ENCODE measurements at places on chromosomes 6 and 20.
A peak's percentile ranks its signal among the peaks of the same experiment; 100 is the strongest.

DNA sequence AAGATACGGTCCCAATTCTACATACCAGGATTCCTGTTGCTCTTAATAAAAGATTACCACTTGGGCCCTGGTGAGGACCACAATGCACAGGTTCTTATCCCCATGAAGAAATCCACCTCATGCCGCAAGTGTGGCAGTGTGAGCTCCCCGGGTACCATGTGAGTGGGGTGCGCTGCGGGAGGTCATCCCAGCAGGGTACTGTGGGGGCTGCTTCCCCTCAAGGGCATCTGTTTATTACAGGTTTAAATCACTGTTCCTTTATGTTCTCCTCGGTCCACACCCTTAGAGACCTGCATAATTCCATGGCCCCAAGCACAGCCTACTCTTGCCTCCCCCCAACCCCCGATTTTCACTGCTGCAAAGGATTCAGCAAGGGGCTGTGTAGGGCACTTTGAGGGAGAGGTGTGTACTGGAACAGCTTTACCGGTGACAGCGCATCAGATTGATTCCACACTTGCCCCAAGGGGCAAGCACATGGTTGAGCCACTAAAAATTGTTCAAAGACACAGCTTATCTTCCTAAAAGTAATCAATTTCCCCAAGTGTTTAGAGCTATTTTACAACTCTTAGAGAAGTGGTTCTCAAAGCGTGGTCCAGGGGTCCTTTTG lies 6.2 kb downstream of the DIDO1 start:
- DNase-seq: no peak

DNA sequence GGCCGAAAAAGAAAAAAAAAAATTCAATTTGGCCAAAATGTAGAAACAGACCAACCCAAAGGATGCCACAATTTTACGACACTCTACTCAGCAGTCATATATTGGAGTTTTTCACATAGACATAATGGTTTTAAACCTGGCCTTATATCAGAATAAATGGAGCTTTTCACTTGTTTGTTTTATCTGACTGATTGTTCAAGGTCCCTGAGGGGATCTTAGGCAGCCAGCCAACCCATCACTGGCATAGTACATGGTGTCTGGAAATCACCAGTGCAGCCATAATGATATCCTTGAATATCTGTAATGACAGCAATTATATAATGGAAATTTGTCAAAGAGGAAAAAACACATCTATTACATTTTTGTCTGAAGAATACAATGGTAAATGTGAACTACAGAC lies 96.9 kb downstream of the PRSS35 start:
- no peak for DNase-seq

- no peak for DNase-seq
Observed at GRCh38 chr6:139732451-139732850, 358.0 kb upstream of the CITED2 start.

DNA sequence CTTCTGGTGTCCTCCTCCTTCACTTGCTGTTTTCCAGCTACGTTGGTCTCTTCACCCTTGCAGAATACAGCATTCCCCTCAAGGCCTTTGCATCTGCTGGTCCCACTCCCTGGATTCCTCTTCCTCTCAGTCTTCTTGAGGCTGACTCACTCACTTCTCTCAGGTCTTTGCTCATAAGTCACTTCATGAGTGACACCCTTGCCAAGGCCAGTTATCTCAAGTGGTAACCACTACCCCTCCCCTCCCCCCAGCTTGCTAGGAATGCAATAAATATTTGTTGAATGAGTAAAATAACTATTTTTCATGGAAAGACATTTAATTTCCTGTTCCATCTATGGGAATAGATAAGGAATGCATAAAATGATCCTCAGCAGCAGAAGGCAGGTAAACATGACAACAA lies 131.7 kb downstream of the PLCB4 start:
- no peak for DNase-seq

DNA sequence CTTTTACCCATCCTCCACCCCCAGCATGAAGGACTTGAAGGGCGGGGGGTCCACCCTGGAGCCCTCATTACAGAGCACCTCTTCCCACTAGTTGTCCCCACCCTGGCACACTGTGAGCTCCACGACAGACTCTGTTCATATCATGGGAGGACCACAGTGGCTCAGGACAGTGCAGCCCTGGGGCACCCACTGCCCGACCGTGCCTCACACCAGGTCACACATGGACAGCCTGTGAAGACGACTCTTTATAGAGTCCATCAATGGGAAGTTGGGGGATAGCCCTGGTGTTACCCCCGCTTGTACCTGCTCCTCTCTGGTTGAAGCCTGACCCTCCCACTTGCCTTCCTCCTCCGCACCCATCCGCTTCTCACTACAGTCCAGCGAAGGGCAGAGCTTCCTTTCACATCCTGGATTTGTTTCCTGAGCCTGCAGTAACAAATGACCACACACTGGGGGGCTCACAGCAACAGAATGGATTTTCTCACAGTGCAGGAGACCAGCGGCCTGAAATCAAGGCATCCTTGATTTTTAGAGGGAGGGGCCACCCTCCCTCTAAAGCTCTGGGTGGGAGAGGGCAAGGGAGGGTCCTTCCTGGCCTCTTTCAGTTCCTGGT lies 15.5 kb downstream of the ZNF831 start:
- DNase-seq: no peak

GRCh38 chr6:85283436-85283835 lies 166.4 kb upstream of the NT5E start:
- no peak for DNase-seq

GRCh38 chr6:72535124-72535523 lies 86.7 kb upstream of the KCNQ5 start:
- DNase-seq: no peak

GRCh38 chr20:41147767-41148191 lies 10.4 kb downstream of the PLCG1 start:
- DNase-seq: no peak

DNA sequence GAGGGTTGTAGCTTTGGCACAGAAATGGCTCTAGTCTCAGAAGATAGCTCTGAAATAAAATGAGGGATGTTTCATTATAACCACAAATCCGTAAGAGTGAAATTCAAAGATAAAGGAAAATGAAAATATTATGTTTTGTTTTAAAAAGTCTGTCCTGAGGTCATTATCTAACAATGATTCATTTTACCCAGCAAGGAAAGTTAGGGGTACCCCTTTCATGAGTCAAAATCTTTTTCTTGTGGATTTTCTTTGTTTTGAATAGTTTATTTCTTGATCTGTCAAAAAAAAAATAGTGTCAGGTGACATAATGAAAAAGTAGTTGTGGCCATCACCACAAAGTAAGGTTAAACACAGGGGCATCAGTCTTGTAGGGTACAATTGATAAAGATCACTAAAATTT lies 59.7 kb upstream of the MYB start:
- no peak for DNase-seq

DNA sequence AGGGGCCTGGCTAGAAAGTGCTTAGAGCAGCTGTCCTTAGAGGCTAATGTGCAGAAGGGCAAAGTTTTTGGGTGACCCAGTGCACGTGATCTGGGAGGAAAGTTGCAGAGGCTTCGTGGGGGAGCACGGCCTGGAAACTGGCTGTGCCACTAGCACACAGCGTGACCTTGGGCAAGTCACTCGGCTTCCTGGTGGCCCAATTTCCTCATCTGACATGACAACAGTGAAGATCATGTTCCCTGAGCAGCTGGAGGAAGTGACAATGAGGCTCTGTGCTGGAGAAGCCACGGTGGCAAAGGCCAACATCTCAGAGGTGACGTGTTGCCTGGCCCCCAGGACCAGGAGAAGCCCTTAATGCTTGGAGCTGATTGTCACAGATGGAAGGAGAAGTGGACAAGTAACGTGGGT lies 99.5 kb downstream of the FOXC1 start:
- DNase-seq: no peak

- DNase-seq: peak; percentile 49
Observed at GRCh38 chr6:83429857-83430610, 817 bp downstream of the ME1 start.

DNA sequence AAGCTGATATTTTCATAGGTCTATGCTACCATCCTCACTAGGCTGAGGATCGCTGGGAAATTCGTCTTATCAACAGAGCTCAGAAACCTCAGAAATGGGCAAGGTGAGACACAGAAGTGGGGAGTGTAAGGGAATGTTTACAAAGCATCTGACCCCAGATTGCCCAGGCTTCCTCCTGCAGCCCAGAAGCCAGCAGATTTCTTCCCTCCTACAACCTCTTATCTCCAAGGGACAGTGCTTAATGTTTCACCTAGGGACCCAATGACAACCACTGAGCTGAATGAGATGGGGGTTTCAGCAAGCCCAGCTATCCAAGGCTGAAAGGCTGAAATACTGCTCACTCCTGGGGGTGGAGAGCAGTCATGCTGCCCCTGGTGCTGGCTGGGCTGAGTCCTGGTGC lies 52.4 kb upstream of the TBC1D7 start:
- no peak for DNase-seq

DNA sequence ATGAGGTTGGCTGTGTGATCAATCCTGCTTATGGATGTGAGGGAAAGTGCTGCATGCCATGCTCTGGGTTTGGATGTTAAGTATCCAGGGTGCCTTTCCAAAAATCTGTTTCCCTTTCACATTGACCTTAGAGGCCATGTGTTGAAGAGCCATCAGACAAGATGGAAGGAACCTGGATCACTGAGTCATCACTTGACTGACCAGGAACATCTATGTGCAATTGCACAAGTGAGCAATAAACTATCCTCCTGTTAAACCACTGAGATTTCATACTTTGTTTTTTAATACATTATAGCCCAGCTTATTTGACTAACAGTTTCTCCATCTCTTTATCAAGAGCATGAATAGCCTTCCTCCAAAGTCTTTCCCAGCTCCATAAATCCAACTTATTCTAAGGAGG lies 17.8 kb upstream of the TMEM14A start:
- no peak for DNase-seq

- no peak for DNase-seq
Observed at GRCh38 chr6:150905769-150906168, 40.3 kb downstream of the MTHFD1L start.

DNA sequence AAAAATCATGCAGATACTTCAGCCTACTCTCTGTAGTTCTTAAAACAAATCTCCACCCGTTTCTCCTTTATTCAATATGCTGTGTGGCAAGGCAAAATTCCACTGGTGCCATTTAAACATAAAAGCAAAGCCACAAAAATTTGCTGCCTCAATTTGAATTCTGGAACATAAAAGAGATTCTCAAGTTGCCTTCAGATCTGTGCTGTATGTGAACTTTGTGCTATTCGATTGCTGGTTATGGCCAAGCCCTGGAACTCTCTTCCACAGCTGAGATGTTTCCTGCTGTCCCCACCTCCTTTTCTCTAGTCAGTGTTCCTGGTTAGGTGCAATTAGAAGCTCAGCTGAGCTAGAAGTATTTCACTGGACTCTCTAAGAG lies 395.3 kb upstream of the BTBD3 start:
- DNase-seq: peak; percentile 87

- DNase-seq: no peak
Observed at GRCh38 chr6:167764713-167765479, 61.8 kb upstream of the AFDN start.

- DNase-seq: no peak
Observed at GRCh38 chr6:93447874-93448273, 28.5 kb upstream of the EPHA7 start.

- no peak for DNase-seq
Observed at GRCh38 chr6:125346926-125347563, 45.3 kb upstream of the HDDC2 start.

DNA sequence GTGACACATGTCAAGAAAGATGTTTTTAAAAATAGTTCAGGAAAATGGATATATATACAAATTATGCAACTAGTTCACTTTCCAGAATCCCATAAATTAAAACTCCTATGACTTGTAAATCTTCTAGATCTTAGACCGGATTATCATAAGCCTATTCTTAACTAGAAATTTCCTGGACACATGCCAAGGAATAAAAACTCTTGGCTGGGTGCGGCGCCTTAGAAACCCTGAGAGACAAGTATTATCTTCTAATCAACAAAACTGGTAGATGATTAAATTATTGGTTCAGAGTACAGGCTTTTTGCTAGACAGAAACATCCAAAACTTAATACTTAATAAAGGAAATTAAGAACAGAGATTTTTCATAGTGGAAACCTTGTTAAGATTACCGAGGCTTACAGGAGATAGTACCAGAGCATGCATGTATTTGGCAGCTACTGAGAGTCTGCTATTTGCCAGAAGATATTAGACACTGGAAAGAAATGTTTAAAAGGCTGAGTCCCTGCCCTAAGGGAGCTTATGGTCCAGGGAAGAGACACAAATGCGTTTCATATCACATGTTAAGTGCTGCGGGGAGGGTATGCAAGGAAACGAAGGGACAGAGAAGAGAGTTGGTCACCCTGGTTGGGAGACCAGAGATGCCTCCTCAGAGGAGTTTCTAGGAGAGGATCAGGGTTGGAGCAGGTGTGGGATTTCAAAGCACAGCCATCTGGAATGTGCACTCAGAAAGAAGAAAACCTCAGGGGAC lies 46.5 kb upstream of the IFNGR1 start:
- DNase-seq: no peak

- DNase-seq: peak; percentile 40
Observed at GRCh38 chr20:35953387-35954199, 709 bp downstream of the SCAND1 start.

- DNase-seq: peak; percentile 19
Observed at GRCh38 chr20:47066484-47067270, 172.0 kb downstream of the EYA2 start.

- no peak for DNase-seq
Observed at GRCh38 chr6:114452785-114453401, 110.1 kb upstream of the HS3ST5 start.

- no peak for DNase-seq
Observed at GRCh38 chr20:32289661-32290431, 12.4 kb downstream of the KIF3B start.

DNA sequence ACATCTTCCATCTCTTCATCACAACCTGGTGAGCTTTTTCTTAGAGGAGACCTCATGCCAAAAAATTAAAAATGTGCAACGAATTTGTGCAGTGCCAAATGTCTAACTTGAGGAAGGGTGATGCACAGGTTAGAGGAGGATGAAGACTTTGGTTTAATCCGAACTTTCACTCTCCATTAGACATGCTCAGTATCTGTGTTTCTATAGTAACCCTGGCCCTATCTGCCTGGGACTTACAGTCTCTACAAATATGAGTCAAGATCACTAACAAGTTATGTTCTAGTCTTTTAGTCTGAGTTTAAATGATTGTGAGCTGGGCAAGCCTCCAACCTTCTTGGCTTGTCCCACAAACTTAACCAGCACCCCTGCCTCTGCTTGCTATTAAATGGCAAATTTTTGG lies 377.0 kb downstream of the BMP2 start:
- DNase-seq: no peak

- peak; percentile 24 for DNase-seq
Observed at GRCh38 chr6:159727717-159728445, 575 bp downstream of the WTAP start.

- DNase-seq: no peak
Observed at GRCh38 chr6:125140808-125141207, 12.8 kb upstream of the TPD52L1 start.

- no peak for DNase-seq
Observed at GRCh38 chr20:10178727-10179313, 39.8 kb upstream of the SNAP25 start.

DNA sequence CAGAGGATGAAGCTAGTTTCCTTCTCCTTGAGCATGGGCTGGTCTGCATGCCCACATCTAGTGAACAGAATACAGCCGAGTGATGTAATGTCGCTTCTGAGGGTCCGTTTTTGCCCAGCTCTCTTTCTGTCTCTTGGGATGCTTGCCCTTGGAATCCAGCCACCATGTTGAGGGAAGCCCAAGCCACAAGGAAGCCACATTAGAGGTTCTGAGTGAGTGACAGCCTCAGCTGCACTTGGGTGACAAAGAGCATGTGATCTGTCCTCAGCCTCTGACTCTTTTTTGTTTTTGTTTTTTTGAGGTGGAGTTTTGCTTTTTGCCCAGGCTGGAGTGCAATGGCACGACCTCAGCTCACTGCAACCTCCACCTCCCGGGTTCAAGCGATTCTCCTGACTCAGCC lies 100.6 kb upstream of the SALL4 start:
- peak; percentile 60 for DNase-seq

- peak; percentile 84 for DNase-seq
Observed at GRCh38 chr20:3452690-3453089, 18.1 kb upstream of the ATRN start.
